ENCODE measurements at places on chromosomes 12 and 14. TPM values are rescaled to one million over a fixed set of nuclear protein-coding genes. Genes with fewer than 3 reads are reported as not detected.

- DNase-seq: peak; percentile 91
- no peaks in the 10 kb centered on the region for H3K27me3 ChIP-seq
- no peaks in the 10 kb centered on the region for H3K36me3 ChIP-seq
These were observed 114.3 kb downstream of the KSR2 start for GRCh38 chr12:117854339-117855012.

DNA sequence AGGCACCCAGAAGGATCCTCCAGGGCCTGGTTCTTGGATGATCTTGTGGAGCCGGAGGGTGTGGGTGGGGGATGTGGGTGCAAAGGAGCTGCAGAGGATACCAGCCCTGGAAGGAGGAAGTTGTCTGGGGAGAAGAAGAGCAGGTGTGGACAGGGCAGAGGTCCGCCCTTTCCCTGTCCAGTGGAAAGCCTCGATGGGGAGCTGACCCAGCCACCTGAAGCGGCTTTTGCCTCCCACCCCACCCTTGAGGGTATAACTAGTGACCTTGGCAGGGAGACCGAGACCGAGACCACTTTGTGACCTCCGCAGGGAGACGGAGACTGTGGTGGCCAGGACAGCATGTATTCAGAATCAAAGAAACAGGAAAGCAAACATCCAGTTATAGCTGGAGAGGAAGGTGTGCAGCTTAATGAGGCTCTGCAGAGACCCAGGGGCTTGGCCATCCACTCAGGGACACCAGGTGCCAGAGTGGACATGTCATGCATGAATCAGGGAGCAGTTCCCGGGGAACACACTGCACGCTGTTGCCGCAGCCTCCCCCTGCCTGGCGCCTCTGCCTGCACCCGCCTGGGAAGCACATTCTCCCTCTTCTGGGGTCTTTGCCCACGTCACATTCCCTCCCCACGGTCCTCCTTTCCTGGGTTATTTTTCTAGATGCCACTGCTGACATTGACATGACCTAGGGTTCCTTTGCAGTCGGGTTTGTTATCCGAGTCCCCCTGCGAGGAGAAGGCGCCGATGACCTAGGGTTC is 87.7 kb downstream of the ADGRD1 start:
- H3K36me3 ChIP-seq: peaks cover 17% of the 10 kb centered on the region
- no peak overlapping the region for H3K27ac ChIP-seq
- H3K27me3 ChIP-seq: no peaks in the 10 kb centered on the region

GRCh38 chr12:47067771-47068431 is 11.5 kb upstream of the PCED1B start:
- no peaks in the 10 kb centered on the region for H3K36me3 ChIP-seq
- no peak for DNase-seq
- no peaks in the 10 kb centered on the region for H3K27me3 ChIP-seq
- no peak overlapping the region for H3K4me3 ChIP-seq
- peaks cover 3% of the 10 kb centered on the region for H3K4me1 ChIP-seq

DNA sequence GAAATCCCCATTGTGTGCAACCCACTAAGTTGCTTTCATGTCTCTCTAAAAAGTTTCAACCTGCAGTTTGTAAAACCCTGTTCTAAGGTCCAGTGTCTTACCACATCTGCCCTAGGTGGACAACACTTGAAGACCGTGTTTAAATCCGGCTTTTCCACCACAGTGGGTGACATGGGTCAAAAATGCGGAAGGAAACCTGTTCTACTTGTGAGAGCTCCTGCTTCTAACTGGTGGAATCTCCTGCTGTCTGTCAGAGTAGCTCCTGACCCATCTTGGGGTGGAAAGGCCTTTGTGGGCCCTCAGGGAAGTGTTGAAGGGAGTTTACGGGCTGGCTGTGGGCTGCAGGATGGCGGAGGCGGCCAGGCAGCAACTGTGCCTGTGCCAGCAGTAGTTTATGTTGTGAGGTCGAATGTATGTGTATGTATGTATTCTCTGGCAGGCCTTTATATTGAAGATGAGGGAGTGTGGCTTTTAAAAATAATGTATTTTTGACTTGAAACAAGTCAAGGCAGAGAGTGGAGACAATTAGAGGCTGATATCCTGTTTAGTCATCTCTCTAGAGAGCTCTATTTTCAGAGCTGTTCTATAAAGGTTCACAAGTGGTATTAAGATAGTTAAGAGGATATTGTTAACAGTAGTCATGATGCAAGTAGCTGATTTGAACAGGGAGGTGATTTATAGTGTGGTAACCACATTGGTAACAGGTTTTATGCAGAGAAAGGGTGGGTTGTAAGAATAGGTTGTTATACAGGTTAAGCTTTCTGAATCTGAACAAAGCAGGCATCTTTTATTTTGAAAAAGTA is 67.0 kb downstream of the PRKCH start:
- no peaks in the 10 kb centered on the region for H3K27me3 ChIP-seq
- no peak overlapping the region for H3K4me3 ChIP-seq
- H3K36me3 ChIP-seq: no peaks in the 10 kb centered on the region
- no peaks in the 10 kb centered on the region for H3K4me1 ChIP-seq
- no peak overlapping the region for H3K27ac ChIP-seq

DNA sequence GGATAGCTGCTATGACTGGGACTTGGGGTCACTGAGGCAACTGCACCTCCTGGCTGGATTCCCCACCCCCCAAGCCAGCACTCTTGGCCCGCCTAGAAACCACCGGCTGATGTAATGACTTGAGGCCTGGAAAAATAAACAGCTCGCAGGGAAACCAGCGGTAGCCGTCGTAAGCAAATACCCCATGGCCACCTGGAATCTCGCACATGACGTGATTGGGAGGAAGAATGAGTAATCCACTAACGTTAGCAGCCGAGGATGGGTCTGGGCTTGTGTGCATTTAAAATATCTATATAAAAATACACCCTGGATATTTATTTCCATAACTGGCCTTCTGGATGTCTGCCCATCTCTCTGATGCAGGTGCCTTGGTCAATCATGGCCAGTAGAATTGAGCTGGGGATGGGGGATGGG is 120.1 kb downstream of the SMOC1 start:
- H3K27me3 ChIP-seq: no peaks in the 10 kb centered on the region
- no peaks in the 10 kb centered on the region for H3K4me1 ChIP-seq
- H3K36me3 ChIP-seq: no peaks in the 10 kb centered on the region
- no peak overlapping the region for H3K27ac ChIP-seq
- no peak overlapping the region for H3K4me3 ChIP-seq

GRCh38 chr12:23775208-23775607 is 174.3 kb downstream of the SOX5 start:
- no peak for DNase-seq
- no peak overlapping the region for H3K27ac ChIP-seq
- no peak overlapping the region for H3K4me3 ChIP-seq
- H3K4me1 ChIP-seq: no peaks in the 10 kb centered on the region
- no peaks in the 10 kb centered on the region for H3K27me3 ChIP-seq
- peaks cover 1% of the 10 kb centered on the region for H3K36me3 ChIP-seq

- no peak overlapping the region for H3K4me3 ChIP-seq
- DNase-seq: no peak
- H3K27me3 ChIP-seq: no peaks in the 10 kb centered on the region
- no peaks in the 10 kb centered on the region for H3K4me1 ChIP-seq
These were observed 188.9 kb upstream of the PDZRN4 start for GRCh38 chr12:40999210-40999609.

GRCh38 chr12:50603817-50604639 is 99.2 kb downstream of the DIP2B start:
- DNase-seq: no peak
- no peak overlapping the region for H3K4me3 ChIP-seq
- no peaks in the 10 kb centered on the region for H3K27me3 ChIP-seq
- peaks cover 3% of the 10 kb centered on the region for H3K36me3 ChIP-seq

GRCh38 chr12:5694759-5695409 is 250.2 kb downstream of the ANO2 start:
- no peaks in the 10 kb centered on the region for H3K27me3 ChIP-seq
- H3K4me1 ChIP-seq: no peaks in the 10 kb centered on the region
- peaks cover 16% of the 10 kb centered on the region for H3K36me3 ChIP-seq
- H3K27ac ChIP-seq: no peak overlapping the region

DNA sequence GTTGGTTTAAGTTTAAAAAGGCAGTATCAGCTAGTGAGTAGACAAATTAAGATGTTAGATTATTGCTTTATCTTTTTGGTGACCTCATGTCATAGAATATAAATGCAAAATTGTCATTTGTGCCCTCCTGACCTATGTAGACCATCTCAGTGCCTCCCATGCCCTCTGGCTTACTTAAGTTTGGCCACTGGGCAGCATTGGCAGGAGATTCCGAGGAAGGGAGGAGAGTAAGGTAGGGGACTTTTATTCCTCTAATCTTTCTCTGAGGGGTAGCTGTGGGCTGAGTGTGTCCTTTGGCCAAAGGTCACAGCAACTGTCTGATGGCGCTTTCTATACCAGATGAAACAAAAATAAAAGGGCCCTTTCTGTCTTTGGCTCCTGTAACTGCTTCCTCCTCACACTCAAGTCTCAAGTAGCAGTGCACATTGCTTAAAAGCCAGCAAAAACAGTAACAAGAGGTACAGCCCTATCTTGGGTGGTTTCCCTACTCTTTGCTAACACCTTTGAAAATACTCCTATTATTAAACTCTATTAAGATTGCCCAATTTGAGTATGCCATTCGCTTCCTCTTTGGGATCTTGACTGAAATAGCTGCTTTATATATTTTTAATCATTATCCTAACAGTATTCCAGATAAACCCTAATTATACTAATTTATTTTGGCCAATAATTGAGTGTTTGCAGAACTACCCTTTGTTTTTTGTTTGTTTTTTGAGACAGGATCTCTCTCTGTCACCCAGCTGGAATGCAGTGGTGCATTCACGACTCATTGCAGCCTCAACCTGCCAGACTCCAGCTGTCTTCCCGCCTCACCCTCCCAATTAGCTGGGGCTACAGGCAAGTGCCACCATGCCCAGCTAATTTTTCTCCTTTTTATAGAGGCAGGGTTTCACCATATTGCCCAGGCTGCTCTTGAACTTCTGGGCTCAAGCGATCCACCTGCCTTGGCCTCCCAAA is 56.5 kb upstream of the KCNH3 start:
- H3K4me3 ChIP-seq: peak overlapping the region; percentile 31
- no peaks in the 10 kb centered on the region for H3K4me1 ChIP-seq
- no peaks in the 10 kb centered on the region for H3K27me3 ChIP-seq
- no peak overlapping the region for H3K27ac ChIP-seq

DNA sequence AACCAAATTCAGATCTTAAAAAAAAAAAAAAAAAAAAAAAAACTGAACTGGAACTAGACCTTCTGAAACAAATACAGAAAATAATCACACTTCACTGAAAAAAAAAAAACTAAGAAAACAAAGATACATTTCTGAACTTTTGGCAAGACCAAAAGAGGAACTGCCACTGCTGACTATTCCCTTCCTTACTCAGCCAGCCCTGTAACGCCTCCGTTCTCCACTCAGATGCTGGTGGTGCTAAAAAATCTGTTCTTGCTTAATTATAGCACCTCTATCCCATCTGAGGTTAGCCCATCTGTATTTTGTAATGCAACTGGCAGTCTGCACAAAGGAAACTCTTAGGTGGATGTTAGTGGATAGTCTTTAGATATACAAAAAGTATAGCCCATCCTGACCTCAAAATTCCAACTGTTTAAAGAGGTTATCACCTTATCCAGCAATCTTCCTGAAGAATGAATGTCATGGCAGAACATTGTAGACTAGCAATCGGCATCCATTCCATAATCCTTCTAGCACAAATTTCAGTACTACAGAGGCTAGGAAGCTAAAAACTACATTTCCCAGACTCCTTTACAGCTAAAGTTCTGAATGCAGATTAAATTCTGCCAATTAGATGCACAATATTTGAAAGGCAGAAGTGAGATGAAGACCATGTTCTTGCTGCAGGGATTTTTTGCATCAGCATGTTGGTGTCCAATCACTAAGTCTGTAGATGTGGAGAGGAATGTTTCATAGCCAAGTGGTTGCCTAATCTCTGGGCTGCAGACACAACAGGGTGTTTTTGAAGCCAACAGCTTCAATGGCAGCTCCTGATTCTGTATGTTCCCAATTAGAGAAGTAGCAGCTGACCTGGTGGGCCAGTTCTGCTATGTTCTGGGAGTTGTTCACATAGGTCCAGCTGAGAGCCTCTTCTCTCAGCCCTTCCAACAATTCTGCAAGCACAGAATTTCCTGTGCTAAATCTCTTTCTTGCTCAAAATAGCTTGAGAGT is 5.7 kb downstream of the MAP3K9 start:
- H3K27me3 ChIP-seq: no peaks in the 10 kb centered on the region
- H3K27ac ChIP-seq: no peak overlapping the region
- H3K4me3 ChIP-seq: no peak overlapping the region

GRCh38 chr14:68497011-68497410 is 295.9 kb downstream of the ZFP36L1 start:
- no peaks in the 10 kb centered on the region for H3K36me3 ChIP-seq
- peaks cover 7% of the 10 kb centered on the region for H3K4me1 ChIP-seq
- no peak overlapping the region for H3K27ac ChIP-seq
- no peak for DNase-seq
- no peaks in the 10 kb centered on the region for H3K27me3 ChIP-seq

- peak; percentile 28 for DNase-seq
- no peaks in the 10 kb centered on the region for H3K36me3 ChIP-seq
- no peaks in the 10 kb centered on the region for H3K4me1 ChIP-seq
- no peaks in the 10 kb centered on the region for H3K27me3 ChIP-seq
- no peak overlapping the region for H3K27ac ChIP-seq
These were observed 40.1 kb downstream of the FBXL14 start for GRCh38 chr12:1553987-1554982.

DNA sequence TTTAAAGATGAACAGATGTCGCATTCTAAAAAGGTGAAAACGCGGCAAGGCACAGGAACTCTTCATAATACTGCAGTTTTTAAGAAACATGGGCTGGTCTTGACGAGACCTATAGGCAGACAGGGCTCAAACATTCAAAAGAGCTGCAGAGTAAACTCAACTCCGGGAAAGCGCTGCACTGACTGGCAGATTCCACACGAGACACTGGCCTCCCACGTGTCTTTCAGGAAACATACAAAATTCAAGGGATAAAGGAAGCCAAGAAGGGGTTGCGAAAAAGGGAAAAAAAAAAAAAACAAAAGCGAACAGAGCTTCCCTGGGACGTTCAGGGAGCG is 614 bp upstream of the ARF6 start:
- H3K27me3 ChIP-seq: no peaks in the 10 kb centered on the region
- peaks cover 27% of the 10 kb centered on the region for H3K36me3 ChIP-seq
- DNase-seq: no peak
- no peaks in the 10 kb centered on the region for H3K4me1 ChIP-seq
- H3K27ac ChIP-seq: peak overlapping the region; percentile 37

GRCh38 chr14:51612449-51612848 is 39.3 kb upstream of the FRMD6 start:
- no peaks in the 10 kb centered on the region for H3K27me3 ChIP-seq
- no peak overlapping the region for H3K4me3 ChIP-seq
- H3K27ac ChIP-seq: no peak overlapping the region
- H3K36me3 ChIP-seq: no peaks in the 10 kb centered on the region

DNA sequence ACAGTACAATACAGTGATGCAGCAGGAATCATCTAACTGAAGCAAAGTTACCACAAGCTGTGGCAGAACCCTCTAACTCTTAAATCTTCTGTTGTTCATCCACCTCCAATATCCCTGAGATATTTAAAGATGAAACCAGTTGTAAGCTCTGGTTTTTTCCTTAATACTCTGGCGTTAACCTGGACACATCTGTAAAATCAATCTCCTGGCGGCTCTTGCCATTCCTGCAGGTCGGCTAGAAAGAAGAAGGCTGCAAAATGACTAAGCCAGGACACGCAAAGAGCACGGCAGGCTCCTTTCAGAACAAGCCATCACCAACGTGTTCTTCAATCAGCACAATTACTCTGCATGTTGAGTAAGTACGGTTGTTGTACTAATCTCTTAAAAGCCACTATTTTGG is 309.3 kb downstream of the MED13L start:
- H3K4me3 ChIP-seq: no peak overlapping the region
- no peaks in the 10 kb centered on the region for H3K4me1 ChIP-seq
- peaks cover 64% of the 10 kb centered on the region for H3K36me3 ChIP-seq

C3AR1 gene
- not detected for total RNA-seq

DDX55 gene
- 47.1 TPM for total RNA-seq

NYNRIN gene
- total RNA-seq: 18.1 TPM

PZP gene
- not detected for total RNA-seq

OVCH1 gene
- total RNA-seq: not detected

KRT71 gene
- not detected for total RNA-seq

PLEKHD1 gene
- 0.37 TPM for total RNA-seq

ZFYVE26 gene
- 17.4 TPM for total RNA-seq
